ENCODE measurements at places on chromosomes 6 and 20.
A peak's percentile ranks its signal among the peaks of the same experiment; 100 is the strongest.

DNA sequence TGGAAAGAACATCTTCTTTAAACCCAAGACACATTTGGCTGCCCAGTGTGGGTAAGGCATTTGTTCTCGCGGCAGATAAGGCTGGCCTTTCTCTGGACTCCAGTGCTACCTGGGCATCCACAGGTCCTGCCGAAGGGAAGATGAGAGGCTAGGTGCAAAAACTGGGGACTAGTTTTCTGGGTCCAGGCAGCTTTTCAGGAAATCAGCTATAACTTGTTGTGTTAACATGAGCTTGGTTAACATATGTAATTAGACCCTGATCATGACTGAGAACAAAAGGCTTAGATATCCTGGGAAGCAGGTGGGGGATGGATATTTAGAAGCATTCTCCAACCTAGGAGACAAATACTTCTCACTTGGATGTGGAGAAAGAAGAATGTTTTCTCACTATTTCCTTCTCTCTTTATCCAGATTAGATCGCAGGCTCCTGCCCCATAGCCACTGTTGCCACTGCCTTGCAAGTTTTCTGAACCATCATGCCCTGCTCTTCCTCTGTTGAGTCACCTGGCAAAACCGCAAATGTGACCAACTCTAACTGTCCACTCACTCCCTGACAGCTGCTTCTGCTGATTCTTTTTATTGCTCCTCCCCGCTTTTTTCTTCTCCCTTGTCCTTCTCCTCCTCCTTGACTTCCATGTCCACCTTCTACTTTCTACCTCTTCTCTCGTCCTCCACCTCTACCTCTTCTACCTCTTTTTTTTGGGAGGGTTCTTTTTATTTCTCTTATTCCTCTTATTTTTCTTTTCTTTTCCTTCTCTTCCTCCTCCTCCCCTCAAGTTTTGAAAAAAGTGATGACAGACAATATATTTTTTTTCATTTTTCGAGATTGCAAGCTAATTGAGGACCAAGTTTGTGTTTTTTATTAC lies 258.1 kb downstream of the UTRN start:
- no peak for DNase-seq

GRCh38 chr6:32984622-32985389 lies 16.4 kb downstream of the BRD2 start:
- DNase-seq: peak; percentile 83

- DNase-seq: no peak
These were observed 6.7 kb downstream of the PCK1 start for GRCh38 chr20:57567471-57568079.

GRCh38 chr6:32845384-32845884 lies 1.6 kb upstream of the PSMB8 start:
- DNase-seq: no peak

GRCh38 chr20:56439771-56440291 lies 27.8 kb downstream of the CASS4 start:
- no peak for DNase-seq

- DNase-seq: no peak
These were observed 131.8 kb downstream of the FOXA2 start for GRCh38 chr20:22452442-22453011.

DNA sequence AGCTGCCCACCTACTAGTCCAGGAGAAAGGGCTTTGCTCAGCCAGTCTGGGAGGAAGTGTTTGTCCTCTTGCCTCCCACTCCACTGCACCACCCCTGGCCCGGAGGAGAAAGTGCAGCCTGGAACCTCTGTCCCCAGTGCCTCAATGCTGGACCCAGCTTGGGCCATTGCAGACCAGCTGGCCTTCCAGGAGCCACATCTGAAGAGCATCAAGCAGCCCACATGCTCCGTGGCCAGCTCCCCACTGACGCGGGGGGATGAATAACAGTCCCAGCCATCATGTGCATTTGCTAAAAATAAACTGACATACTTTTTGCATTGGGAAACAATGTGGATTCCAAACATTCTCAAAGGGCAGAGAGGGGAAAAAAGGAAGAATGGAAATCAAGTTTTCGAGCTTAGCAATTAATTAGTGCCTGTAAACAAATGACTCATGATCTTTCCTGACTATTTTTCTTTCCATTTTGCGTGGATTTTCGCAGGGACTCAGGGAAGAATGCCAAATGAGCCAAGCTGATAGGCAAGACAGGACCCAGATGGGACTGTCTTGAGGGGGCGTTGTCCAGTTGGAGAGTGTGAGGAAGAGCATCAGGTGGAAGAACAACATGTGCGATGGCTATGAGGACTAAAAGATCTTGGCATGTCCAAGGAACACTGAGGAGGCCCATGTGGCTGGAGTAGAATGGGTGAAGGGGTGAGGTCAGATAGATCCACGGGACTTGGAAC lies 34.1 kb downstream of the CEBPB start:
- no peak for DNase-seq

DNA sequence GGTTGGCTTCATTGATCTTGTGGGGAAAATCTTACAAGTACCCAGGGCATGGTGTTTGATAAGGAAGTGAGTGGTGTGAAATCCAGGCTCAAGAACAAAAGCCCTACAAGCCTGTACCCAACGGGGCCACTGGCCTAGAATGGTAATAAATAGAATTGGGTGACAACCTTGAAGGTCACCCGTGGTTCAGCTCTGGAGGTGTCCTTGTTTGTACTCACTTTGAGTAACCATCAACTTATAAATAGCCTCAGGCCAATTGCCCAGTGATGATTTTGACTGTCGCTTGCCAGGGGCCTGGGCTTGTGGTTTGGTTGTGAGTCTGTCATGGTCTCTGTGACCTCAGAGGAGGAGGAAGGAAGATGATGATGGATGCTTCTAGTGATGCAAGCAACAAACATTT lies 87.8 kb downstream of the PHACTR3 start:
- no peak for DNase-seq

GRCh38 chr6:136405420-136406029 lies 115.9 kb upstream of the BCLAF1 start:
- DNase-seq: no peak

- no peak for DNase-seq
These were observed 22.8 kb downstream of the ADGRF4 start for GRCh38 chr6:47721189-47721588.

DNA sequence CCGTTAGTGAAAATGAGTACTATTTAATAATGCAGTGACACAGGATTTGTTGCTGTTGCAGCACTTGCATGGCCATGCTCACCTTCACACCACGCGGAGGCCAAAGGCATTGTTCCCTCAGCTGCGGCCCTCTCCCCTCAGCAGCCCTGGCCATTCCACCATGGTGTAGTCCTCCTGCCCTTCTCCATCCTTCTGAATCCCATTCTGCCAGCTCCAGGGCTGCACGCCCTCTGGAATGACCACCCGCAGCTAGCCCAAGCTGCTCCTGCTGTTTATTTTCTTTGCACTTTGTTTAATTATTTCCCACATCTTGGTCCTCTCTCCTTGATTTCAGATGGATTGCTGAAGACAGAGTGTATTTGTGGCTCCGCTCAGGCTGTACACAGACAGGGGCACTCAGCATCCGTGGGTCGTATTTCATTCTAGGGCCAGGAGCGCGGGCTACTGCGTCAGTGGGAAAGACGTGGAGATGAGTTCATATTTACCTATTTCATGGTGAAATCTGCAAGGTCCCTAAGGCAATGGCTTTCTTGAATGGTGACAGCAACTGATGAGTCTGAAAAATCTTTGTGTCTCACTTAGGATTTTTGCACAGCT lies 81.4 kb upstream of the DUSP22 start:
- DNase-seq: no peak

GRCh38 chr6:134340179-134340975 lies 22.5 kb upstream of the SGK1 start:
- no peak for DNase-seq

- DNase-seq: no peak
These were observed 22.0 kb upstream of the RIPK1 start for GRCh38 chr6:3046295-3046694.

DNA sequence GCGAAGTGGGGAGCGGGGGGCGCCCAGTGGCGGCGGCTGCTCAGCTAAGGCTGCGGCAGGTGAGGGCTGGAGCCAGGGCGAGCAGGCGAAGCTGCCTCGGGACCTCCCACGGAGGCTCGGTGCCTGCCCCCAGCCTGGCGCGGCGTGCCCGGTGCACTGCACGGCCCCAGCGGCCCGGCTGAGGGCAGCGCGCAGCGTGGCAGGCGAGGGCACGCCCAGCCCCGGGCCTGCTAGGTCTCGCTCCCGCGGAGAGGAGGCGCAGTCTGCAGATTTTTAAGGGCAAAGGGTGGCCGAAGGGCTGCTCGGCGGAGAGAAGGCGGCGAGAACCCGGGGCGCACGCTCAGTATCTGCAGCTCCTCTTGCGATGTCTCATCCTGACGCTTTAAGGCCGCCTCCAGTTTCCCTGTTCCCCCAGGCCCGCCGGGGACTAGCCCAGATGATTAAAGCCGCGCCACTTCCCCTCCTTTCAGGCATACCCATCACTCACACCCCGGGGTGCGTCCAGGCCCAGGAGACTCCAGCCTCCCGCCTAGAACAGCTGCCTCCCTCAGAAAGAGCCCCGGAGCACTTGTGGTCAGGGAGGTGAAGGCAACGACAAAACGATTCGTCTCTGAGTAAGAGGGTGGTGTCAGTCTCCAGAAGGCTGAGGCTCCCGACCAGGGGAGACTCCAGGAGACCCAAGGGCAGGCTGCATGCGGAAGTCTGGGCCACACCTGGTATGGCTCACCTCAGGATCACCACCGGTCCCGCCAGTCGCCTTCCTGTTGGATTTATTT lies at the start of gene FERMT1:
Gene FERMT1, minus strand, starts transcription at position 158 of the 776 bp plus-strand sequence. CDS start 3,476 bp downstream, outside the sequence.
- DNase-seq: no peak

GRCh38 chr6:168582571-168582981 lies 141.6 kb downstream of the SMOC2 start:
- no peak for DNase-seq

GRCh38 chr6:19465760-19466159 lies 371.4 kb upstream of the ID4 start:
- DNase-seq: no peak

GRCh38 chr6:72031471-72031870 lies 145.1 kb downstream of the RIMS1 start:
- DNase-seq: no peak

DNA sequence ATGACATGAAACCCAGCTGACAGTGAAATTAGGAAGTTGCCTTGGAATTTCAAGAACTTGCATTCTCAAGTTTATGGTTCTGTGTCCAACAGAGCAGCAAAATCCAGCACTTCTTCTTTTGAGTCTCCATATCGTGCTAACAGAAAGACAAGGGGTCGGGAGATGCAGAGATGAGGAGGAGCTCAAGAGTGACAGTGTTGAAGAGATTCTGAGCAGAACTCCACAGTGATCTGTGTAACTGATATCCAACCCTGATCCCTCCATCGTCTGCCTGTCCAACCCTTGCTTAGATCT lies 21.2 kb upstream of the BTN1A1 start:
- DNase-seq: no peak

All from stimulated activated CD4-positive, alpha-beta T cell treated with anti-CD3 and anti-CD28 coated beads, TNF-alpha, amount 100 ng/mL, for 4 hours (primary cell).